Chondrocyte (in vitro differentiated cells): ENCODE measurements at places on chromosomes 13 and 19. TPM values are rescaled to one million over a fixed set of nuclear protein-coding genes. Genes with fewer than 3 reads are reported as not detected.

GRCh38 chr19:43798546-43799409, 3.5 kb downstream of the LYPD5 start:
- no peak for DNase-seq

- no peak for DNase-seq
Observed at GRCh38 chr13:87259479-87260083, 411.6 kb upstream of the SLITRK5 start.

GRCh38 chr19:42420055-42420544, 7.1 kb downstream of the LIPE start:
- DNase-seq, result peak; percentile 29

DNA sequence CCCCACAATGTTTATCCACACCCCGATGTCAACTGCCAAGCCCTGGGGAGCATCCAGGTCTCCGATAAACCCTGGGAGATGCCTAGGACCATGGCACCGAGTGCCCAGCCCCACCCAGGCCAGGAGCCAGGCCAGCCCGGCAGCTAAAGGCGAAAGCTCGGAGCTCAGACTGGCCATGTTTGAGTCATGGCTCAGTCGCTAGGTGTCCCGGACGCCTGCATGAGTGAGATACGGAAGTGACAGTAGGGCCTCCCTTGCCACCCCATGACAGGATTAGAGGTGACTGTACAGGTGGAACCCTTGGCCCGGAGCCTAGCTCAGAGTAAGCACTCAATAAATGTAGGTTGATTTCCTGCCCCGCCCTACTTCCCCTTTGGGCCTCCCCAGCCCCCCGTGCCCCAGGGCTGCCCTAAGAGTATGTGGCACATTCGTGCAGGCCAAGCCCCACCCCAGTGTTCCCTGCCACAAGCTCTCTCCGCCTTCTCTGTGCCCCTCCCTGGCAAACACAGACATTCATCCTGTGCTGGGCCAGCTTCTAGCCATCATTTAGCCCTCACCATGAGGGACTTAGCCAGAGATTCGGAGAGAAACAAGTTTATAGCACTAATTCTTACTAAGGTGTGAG, 5.8 kb upstream of the TPM4 start:
- DNase-seq, result peak; percentile 76

- no peak for DNase-seq
Observed at GRCh38 chr13:35208587-35208986, 266.5 kb downstream of the NBEA start.

DNA sequence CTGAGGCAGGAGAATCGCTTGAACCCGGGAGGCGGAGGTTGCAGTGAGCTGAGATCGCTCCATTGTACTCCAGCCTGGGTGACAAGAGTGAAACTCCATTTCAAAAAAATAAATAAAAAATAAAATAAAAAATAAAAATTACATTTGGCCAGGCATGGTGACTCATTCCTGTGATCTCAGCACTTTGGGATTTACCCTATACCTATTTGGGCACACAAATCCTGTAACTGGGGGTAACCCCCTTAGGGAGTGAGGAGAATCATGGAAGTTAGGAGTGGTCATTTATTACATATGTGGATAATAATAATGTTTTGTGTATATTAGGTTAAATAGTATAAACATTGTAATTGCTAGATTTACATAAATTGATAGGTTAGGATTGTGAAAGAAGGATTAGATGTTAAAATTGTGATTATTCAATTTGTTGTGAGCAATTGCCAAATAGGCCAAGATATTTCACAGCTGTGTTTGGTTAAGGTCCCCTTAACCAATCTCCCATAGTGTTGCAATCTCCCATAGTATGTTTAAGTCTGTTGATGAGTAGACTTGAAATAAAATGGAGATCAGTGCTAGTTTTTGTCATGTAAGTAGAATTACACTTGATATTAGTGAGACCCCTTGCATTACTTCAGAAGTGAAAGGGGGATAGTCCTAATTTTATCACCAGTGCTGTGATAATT, 30.7 kb downstream of the ZNF844 start:
- DNase-seq, result no peak

- DNase-seq, result no peak
Observed at GRCh38 chr19:937259-937694, 11.4 kb downstream of the ARID3A start.

Gene ZNF575
- 4.1 to 6.0 TPM (median 5.1 TPM) in 3 replicates for total RNA-seq

- no peak for DNase-seq
Observed at GRCh38 chr19:52022193-52022592, 6.0 kb downstream of the ZNF614 start.

DNA sequence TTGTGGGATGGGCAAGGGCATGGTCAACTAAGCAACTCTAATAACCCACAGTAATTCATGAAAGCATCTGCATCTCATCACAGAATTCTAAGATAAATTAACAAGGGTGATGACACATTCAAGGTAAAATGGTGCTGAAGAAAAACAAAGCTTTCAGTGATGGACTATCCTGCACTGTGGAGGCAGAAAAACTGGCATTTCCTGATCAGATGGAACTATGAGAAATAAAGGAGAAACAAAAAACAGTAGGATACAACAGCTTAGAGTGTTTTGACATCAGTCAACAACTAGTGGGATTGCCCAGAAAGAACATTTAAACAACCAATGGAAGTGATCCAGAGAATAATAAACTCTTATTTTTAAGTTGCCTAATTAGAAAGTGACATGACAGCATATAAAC, 327.0 kb downstream of the KLF5 start:
- DNase-seq, result no peak

Gene DNAAF3
- 0.90 to 2.2 TPM (median 1.3 TPM) in 3 replicates for total RNA-seq

Gene ZNF729
- total RNA-seq, result not detected in 3 replicates

DNA sequence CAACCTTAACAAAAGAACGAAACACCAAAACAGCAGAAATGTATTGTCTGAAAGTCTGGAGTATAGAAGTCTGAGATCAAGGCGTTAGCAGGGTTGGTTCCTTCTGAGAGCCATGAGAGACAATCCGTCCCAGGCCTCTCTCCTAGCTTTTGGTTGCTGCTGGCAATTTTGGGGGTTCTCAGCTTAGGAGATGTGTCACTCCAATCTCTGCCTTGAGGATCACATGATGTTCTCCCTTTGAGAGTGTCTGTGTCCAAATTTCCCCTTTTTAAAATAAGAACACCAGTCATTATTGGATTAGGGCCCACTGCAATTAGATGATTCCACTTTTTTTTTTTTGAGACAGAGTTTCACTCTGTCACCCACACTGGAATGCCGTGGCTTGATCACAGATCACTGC, 10.1 kb downstream of the KCNN1 start:
- DNase-seq, result no peak

DNA sequence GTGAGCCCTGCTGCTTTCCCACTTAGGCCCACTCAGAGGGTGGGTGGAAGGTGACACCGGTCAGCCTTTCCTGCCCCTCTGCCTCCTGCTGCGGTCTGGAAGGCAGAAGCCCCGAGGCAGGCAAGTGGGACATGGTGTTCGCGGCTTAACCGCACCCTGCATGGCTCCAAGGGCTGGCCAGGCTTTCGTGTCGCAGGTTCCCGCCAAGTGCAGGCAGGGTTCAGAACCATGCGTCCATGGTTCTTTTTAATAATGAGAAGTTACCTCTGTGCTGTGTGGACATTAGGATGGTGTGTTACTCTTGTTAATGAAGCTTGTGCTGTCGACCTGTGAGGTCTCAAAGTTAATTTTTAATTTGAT, 986 bp downstream of the DGKH start:
- no peak for DNase-seq

Gene TEKTIP1
- 0.35 to 0.65 TPM (median 0.56 TPM) in 3 replicates for total RNA-seq

DNA sequence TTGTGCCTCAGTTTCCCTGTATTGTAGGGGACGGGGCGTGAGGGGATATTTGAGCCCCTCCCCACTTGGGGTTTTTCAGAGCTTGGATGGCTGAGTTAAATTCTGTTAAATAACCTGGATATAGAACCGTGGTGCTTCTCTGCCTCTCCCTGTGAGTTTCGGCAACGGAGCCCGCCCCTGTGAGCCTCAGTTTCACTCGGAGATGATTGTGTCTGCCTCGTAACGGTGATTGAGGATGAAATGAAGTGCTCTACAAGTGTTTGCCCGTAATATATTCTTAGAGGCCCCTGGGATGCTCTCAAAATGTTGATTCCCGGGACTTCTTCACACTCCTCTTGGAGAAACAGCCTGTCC, 509 bp downstream of the KXD1 start:
- DNase-seq, result no peak
